ENCODE measurements at places on chromosomes 4 and X.

- no peak for DNase-seq
Measured at GRCh38 chrX:55648434-55648833, 25.2 kb downstream of the FOXR2 start.

DNA sequence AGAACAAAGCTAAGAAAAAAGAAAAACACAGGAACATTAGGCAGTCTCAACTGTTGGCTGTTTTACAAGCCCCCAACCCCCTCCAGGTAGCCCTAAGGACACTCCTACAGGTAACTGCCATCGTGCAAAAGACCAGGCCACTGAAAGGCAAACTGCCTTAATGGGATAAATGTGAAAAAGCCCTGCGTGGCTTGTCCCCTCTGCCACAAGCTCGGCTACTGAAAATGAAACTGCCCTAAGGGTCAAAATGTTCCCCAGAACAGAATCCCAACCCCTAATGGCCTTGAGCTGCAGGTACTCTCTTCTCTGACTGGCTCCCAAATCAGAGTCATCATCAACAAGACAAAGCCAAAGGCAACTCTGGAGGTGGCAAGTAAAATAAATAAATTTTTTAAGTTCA lies 84.8 kb downstream of the MSN start:
- no peak for DNase-seq

DNA sequence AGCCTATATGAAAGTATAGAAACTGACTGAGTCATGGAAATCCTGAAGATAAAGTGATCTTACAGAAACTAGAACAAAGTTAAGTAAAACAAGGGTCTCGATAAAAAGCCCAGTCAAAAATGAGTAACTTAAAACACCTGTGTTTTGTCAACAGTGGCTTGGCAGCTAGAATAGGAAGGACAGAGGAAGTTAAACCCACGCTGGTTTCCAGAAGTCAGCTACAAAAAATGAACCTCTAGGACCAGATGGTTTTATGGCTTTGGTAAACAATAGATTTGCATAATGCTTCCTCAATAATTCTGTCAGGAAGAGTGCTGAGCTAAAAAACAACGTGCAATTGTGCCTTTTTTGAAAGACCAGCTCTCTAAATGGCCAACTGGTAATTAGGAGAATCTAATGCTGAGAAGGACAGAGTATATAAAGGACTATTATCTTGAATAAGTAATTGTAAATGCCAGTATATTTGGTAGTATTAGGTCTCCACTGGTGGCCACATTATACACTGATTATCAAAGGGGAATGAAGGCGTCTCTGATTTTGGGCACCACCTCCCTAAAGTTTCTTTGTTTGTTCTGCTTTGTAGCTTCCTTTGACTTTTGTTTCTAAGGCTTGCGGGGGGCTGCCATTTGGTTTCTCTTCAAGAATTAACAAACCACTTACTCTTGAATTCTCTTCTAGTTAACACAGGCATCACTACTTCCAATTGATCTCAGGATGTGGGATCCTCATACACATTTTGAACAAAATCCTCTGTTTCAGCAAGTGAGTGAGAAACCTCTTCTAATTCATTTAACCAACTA lies 72.2 kb upstream of the PPP3CA start:
- peak; percentile 6 for DNase-seq

DNA sequence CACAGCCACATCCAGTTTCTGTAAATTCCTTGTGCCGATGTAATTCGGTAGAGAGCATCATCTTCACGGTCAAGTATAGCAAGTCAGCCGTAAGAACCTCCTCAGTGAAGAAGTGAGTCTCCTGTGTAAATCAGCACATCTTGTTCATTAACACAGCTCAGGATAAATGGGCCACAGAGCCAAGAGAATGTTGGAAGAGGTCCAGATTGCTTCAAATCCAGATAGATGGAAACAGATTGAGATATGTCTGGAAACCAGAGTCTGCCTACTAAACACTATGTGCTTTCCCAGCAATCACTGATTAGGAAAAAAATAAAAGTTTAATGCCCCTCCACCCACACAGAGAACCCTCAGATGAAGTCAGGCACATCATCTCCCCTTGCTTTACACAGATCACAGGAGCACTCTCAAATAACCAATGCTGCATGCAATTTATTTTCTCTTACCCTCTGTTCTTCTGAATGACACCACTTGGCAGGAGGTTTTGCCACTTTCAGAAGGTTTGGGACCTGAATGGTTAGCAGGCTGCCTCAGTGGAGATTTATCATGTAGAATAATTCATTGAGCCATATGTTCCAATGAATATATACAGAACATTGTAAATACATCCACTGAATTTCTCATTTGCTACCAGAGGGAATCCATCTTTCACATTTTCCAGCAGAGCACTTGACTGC lies 357.7 kb downstream of the C4orf33 start:
- DNase-seq = peak; percentile 72

GRCh38 chr4:77151241-77151640 lies 5.8 kb upstream of the CCNG2 start:
- no peak for DNase-seq

DNA sequence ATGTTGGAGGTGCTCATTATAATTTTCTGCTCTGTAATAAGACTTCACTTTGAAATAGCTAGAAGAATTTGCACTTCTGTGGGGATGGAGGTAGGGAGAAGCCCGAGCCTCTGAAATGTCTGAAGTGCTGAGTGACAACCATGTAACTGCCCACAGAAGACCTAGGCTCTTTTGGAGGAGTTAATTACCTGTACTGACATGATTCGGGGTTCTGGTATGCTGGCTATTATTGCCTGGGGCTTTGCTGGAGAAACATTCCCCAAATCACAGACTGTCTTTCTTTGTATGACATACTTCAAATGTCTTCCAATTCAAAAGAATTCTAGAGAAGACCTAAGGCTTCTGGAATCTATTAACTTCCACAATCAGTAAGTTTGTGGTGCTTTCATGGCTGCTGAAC lies 211.2 kb upstream of the POF1B start:
- no peak for DNase-seq

- DNase-seq = no peak
Measured at GRCh38 chrX:78237127-78237526, 90.3 kb downstream of the CYSLTR1 start.

- DNase-seq = no peak
Measured at GRCh38 chr4:84089652-84090437, 409.2 kb downstream of the NKX6-1 start.

- no peak for DNase-seq
Measured at GRCh38 chrX:152810403-152810802, 20.2 kb downstream of the CETN2 start.
